ENCODE measurements at places on chromosomes 2 and 18.

GRCh38 chr2:88919087-88919738 is 227.7 kb downstream of the RPIA start:
- DNase-seq = no peak

- DNase-seq = no peak
Observed at GRCh38 chr2:126658905-126659561, 3.1 kb downstream of the GYPC start.

DNA sequence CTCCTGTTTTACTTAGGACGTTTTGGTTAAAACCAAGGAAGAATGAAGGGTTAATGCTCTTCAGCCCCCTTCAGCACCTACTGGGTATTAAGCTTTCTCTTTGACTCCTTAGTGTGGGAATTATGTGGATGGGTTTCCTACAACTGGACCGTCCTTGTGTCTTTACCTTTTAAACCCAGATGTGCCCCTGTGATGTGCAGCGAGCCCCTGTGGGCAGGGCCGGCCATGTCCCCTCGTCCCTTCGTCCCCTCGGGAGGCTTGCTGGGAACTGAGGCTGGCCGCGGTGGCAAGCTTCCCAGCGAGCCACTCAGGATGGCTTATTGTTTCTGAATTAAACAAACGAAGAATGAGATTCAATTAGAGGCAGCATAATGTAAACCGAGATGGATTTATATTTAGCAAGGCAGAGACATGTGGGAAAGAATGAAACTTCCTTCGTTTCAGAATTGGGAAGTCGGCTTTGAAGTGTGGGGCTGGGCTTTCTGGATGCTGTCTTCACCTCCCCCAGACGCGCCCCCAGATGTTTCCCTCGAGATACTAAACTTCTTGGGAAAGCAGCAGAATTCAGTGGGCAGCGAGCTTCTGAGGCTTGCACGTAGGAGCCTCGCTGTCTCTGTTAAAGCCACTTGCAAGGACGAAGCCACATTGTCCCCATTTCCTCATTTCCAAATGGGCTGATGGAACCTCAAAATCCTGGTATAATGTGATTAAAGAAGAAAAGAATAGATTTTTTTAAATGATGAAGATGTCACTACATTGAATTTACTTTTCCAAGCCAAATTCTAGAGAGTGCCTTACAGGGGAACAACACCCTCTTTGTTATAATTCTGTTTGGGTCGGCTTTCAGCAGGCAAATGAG is 146.0 kb downstream of the VAPA start:
- DNase-seq = no peak

DNA sequence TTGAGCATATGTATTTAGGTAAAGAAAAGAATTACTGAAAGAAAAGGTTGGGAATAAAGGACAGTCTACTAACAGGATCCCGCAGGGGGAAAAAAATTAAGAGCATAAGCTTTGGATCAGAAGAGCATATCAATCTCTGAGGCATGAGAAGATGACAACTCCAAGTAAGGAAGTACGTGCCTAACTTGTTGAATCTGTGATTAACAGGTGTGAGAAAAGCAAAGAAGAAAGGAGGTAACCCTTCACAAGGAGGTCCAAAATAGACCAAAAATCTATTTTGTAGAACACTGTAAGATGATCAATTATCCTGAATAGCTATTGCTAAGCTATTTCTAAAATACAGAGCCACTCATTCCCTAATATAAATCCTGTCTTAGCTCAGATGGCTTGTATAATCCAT is 32.8 kb downstream of the TRIP12 start:
- DNase-seq = no peak

DNA sequence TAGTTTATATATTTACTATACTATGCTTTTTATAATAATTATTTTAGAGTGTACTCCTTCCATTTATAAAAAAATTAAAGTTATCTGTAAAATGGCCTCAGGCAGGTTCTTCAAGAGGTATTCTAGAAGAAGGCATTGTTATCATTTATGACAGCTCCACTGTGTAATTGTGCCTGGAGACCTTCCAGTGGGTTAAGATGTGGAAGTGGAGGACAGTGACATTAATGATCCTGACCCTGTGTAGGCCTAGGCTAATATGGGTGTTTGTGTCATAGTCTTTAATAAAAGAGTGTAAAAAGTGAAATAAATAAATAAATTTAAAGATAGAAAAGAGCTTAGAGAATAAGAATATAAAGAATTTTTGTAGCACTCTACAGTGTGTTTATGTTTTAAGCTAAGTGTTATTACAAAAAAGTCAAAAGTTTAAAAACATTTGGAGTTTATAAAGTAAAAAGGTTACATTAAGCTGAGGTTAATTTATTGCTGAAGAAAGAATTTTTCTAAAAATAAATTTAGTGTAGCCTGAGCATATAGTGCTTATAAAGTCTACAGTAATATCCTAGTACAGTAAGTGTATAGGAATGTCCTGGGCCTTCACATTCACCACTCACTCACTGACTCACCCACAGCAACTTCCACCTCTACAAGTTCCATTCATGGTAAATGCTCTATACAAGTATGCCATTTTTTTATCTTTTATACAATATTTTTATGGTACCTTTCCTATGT is 190.0 kb upstream of the SESTD1 start:
- no peak for DNase-seq

GRCh38 chr18:34219651-34220050 is 5.1 kb downstream of the NOL4 start:
- peak; percentile 89 for DNase-seq

GRCh38 chr18:32891797-32892196 is 119.0 kb upstream of the KLHL14 start:
- DNase-seq = peak; percentile 56

DNA sequence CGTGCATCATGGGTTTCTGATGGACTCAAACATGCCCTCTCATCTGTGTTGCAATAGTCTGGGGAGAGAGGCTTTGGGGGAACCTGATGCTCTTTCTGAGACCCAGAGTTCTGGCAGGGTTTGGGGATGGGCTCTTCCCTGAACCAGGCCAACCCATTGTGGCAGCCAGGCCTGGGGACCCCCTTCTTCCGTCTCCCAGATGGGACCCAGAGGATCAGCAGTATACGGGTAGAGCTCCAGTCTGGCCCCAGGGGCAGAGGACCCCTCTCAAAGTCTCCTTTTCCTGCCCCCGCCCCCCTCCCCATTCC is 333.7 kb downstream of the DYSF start:
- no peak for DNase-seq

Data from NCI-H524 (cell line).